Smooth muscle cell of the umbilical artery (primary cell): ENCODE measurements at places on chromosomes 6 and 20. TPM values are rescaled to one million over a fixed set of nuclear protein-coding genes. Genes with fewer than 3 reads are reported as not detected.

Gene LTB
- total RNA-seq = not detected in 2 replicates

Gene BMP6
- total RNA-seq = 2.1 and 69.2 TPM in 2 replicates

Gene EFCAB8
- under 0.01 and 0.97 TPM in 2 replicates for total RNA-seq

Gene PLCB4
- 2.5 and 2.7 TPM in 2 replicates for total RNA-seq

Gene ALDH5A1
- 0.59 and 0.69 TPM in 2 replicates for total RNA-seq

Gene BTNL2
- not detected in 2 replicates for total RNA-seq

Gene PTCRA
- not detected in 2 replicates for total RNA-seq

Gene UNC5CL
- under 0.01 TPM in 1 of 2 replicates, not detected in the other for total RNA-seq

Gene ELOVL4
- total RNA-seq = 7.1 and 7.6 TPM in 2 replicates

Gene WFDC10B
- not detected in 2 replicates for total RNA-seq

Gene SIRPG
- not detected in 2 replicates for total RNA-seq

Gene PET117
- 10.7 TPM in 2 replicates for total RNA-seq
